HCT116 (cell line): ENCODE measurements at places on chromosomes 1 and 21. TPM values are rescaled to one million over a fixed set of nuclear protein-coding genes. Genes with fewer than 3 reads are reported as not detected.

DNA sequence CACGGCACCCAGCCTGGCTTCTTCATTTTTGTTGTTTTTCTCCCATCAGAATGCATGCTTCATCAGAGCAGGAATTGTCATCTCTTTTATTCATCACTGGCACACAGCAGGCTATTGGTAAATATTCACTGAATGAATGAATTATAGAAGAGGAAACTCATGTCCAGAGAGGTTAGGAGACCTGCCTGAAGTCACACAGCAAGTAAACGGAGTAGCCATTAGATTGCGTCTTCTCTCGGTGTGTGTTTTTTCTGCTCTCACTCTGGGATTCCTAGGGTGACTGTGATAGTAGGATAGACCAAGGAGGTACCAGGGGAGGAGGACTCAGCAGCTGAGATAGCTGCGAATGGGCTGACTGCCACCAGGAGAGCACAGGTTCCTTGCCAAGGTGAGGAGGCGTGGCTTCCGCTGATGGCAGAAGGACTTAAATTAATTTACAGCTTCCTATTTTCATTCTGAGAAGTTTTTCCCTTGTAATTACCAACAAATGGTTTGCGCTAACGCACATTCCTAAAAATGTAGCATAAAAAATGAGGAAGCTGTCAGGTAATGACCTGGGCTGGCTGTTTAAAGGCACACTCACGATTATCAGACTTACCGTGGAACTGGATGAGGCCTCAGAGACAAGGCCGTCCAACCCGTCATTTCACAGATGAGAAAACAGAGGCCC lies 4.5 kb upstream of the NCMAP start:
- DNase-seq, result no peak

MARK1 gene
- total RNA-seq, result 3.6 TPM

PTPN7 gene
- 0.76 TPM for total RNA-seq

- peak; percentile 13 for DNase-seq
These were observed 1144.6 kb upstream of the ADGRL2 start for GRCh38 chr1:80656014-80656636.
